Stimulated activated CD4-positive, alpha-beta T cell treated with anti-CD3 and anti-CD28 coated beads, Interleukin-4, amount 100 ng/mL, for 1 hour (primary cell): ENCODE measurements at places on chromosomes 3 and 15.

GRCh38 chr3:177109688-177110330 lies 87.5 kb downstream of the TBL1XR1 start:
- DNase-seq, result no peak

DNA sequence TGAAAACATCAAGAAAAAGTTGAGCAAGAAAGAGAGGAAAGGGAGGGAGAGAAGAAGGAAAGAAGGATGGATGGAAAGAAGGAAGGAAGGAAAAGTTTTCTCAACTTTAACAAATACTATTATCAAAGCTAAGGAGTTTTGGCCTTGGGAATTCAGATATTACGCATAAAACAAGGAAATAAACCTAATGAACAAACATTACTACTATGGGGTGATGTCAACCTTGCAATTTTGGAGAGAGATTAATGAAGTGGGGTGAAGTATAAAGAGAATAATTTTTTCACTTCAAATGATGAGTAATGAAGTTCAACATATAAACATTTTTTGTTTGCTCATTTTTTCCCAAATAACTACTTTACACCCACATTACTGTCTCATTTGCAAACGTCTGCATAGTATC lies 55.2 kb downstream of the SFMBT1 start:
- DNase-seq, result no peak

- no peak for DNase-seq
Measured at GRCh38 chr3:125316246-125316645, 58.9 kb downstream of the ZNF148 start.

GRCh38 chr15:99763827-99764226 lies 30.6 kb upstream of the LYSMD4 start:
- DNase-seq, result no peak

GRCh38 chr15:60766391-60767128 lies 287.6 kb upstream of the ICE2 start:
- DNase-seq, result no peak
